SHP77 treated with DMSO at 0.1 percent for 48 hours (cell line): ENCODE measurements at places on chromosomes 3 and 15.

GRCh38 chr3:69764121-69764741 lies 25.0 kb downstream of the MITF start:
- no peak for DNase-seq

- no peak for DNase-seq
Measured at GRCh38 chr3:136105044-136105443, 91.1 kb downstream of the MSL2 start.

DNA sequence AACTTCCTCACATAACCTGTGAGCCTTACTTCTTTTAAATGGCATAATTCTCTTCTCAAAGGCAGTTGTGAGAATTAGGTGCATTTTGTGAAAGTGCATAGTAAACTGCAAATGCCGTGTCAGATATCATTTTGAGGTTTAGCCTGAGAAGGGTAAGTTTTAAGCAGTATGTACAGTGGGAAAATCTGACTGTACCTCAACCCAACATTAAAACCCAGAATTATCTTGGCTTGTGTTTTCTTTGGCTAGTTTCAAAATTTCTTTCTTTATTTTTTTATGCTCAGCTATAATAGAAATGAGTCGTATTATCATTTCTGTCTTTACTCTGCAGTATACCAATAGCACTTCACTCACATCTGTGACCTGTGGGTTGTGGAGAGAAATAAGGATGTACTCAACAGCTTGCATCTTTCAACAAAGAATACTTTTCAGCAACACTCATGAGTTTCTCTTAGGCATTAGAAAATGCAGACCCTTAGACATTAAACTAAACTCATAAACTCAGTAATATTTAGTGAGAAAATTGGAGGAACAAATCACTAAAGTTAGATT lies 65.7 kb downstream of the RASA2 start:
- DNase-seq = no peak

DNA sequence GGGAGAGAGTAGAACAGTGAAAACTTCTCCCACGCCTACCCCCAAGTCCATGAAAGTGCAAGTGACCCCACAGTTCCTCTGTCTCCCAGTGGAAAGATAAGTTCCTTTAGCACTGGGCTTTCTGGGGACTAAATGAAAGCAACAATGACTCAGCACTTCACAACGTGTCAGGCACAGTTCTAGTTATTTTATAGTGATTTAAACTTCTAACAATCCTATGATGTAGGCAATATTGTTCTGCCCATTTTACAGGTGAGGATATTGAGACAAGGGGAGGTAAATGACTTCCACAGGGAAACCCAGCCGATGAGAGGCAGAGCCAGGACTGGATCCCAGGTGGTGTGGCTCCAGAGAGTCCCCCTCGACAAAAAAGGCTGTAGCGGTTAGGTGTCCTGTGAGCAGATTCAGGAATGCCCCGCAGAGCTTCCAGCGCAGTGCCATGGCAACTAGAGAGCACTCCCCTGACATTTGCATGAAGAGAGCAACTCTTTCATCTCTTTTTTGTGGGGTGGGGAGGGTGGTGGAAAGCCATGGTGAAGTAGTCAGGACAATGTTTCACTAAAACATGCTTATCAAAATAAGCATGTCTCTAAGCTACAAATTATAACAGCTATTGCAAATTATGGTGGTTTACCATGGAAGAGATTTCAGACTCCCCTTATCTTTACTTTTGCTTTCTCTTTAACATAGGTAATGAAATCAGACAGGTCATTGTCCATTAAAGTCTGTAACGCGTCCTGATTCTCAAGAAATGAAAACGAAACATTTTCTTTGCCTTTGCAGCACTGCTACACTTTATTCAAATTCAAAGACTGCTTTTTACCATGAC lies 62.1 kb downstream of the NR2F2 start:
- DNase-seq = no peak

DNA sequence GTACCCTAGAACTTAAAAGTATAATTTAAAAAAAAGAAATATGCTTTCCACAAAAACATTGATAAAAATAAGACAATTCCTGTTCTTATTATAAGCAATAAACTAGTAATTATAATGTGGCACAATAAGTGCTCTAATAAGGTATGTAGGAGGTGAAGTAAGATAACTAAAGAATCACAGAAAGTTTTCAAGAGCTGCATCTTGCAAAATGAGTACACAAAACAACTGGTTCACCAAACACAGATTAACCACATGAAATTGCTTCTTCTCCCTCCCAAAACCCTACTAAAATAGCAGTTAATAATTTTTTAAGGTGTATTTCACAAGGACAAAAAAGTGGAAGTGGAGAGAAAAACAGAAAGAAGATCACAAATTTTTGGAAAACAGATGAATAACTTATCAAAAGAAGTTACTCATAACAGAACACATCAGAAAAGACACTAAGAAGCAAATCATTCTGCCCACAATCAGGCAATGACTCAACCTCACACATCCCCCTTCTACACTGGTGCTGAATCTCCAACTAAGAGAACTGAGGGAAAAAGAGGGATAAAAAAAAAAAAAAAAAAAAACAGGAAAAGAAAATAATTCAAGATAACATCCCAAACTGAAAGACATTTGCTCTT lies 64.2 kb downstream of the TBC1D5 start:
- no peak for DNase-seq

GRCh38 chr3:71602256-71602655 lies 18.7 kb upstream of the FOXP1 start:
- no peak for DNase-seq
